Omental fat pad (tissue), 4 donors: ENCODE measurements at places on chromosomes 1 and 21. TPM values are rescaled to one million over a fixed set of nuclear protein-coding genes. Genes with fewer than 3 reads are reported as not detected.

The TTC24 gene
- not detected for total RNA-seq

The CLCA4 gene
- not detected for total RNA-seq

The CASQ1 gene
- total RNA-seq = 0.48 TPM

The RGS8 gene
- total RNA-seq = not detected

The RGS16 gene
- 38.9 TPM for total RNA-seq

The PTPN22 gene
- 6.8 TPM for total RNA-seq

The CR2 gene
- total RNA-seq = 0.46 TPM
